CD4-positive, alpha-beta T cell treated with Interleukin-1 beta for 1 hour (primary cell): ENCODE measurements at places on chromosomes 13 and 19.

DNA sequence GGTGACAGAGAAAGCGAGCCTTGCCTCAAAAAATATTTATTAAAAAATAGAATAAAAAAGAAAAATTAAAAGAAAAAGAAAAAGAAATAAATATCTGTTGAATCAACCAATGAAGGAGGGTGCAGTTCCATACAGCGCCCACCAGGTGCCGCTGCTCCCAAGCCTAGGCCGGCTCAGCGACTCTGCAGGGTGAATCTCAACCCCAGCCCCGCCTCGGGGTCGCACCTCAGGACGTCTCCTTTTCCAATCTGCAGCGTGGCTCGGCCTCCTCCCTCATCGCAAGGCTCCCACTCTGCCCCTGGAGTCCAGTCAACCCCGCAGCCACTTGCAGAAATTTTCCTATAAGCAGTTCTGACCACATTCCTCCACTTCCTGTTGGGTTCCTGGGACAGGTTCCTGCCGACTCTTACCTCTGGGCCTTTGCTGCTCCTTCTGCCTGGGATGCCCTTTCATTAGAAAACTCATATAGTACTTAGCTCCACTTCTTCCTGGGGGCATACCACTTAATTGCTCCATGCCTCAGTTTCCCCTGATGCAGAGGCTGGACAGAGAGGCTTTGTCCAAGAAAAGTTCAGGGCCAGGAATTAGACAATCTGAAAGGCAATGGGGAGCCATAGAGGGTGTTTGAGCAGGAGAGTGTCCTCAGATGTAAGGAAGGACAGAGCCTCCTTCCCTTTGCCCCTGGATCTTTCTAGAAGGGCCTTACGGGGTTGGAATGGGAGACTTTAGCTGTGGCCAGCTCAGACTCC is 24.3 kb downstream of the NFILZ start:
- peak; percentile 63 for DNase-seq

DNA sequence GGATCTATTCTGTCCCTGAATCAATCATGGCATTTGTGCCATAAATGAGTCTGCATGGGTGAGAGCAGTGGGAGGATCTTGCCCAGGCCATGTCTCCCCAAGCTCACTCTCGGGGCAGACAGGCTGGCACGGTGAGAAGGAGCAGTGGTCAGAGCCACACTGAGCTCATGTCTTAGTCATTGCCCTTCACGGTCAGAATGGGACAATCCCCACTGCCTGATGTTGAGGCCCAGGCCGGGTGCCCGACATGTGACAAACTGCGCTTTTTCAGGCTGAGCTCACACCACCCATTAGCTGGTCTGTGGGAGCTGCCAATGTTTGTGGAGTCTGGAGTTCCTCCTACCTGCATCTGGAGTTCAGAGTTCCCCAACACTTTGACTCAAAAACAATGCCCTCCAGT is 481.9 kb downstream of the COG6 start:
- DNase-seq = no peak

- no peak for DNase-seq
Observed at GRCh38 chr19:55066107-55066709, 3.3 kb upstream of the RDH13 start.

DNA sequence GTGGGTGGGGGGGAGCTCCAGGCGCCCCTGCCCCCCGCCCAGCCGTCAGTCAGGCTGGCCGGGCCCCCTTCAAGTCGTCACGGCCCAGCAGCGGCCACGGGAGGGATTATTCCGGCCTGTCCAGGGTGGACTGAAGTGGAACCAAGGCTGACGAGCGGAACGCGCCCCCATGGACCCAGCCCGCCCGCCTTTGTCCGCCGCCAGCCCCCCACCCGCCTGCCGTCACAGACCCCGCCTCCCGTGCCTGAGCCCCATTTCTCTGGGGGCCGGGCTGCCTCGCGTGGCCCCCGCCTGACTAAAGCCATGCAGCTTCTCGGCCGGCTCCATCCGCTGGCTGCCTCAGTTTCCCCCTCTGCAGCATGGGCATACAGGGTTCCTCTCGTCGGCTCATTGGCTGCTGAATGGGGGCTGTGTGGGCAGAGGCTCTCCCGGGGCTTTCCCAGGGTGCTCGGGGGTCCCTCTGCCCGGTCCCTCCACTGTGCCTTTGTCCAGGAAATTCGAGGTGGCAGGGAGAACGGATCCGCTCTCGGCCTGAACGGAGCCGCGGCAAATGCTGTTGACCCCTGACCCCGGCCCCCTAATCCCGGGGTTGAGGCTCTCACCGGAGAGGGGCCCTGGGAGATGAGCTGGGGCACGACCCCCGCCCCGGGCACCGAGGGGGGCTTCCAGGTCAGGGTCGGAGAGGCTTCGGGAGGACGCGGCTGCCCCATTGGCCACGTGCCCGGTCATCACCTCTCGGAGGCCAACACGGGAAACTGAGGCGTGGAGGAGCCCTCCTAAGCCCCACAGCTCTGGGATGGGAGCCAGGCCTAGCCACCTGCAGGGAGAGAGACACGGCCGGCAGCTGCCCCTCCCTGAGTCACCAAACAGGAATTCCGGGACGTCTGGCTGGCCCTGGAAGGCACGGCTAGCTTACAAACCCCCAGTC is 27.4 kb downstream of the EFNA2 start:
- DNase-seq = no peak

- DNase-seq = no peak
Observed at GRCh38 chr19:6790194-6791128, 18.0 kb downstream of the VAV1 start.

GRCh38 chr19:41341669-41342490 is 11.8 kb downstream of the TGFB1 start:
- DNase-seq = no peak
